ENCODE measurements at places on chromosomes 2 and 18.
A peak's percentile ranks its signal among the peaks of the same experiment; 100 is the strongest.

GRCh38 chr2:112142525-112143078 lies 4.4 kb downstream of the FBLN7 start:
- no peaks in the 10 kb centered on the region for H3K36me3 ChIP-seq
- no peak overlapping the region for H3K4me3 ChIP-seq
- no peaks in the 10 kb centered on the region for H3K27me3 ChIP-seq
- H3K27ac ChIP-seq: no peak overlapping the region
- DNase-seq: no peak
- peaks cover 5% of the 10 kb centered on the region for H3K4me1 ChIP-seq

DNA sequence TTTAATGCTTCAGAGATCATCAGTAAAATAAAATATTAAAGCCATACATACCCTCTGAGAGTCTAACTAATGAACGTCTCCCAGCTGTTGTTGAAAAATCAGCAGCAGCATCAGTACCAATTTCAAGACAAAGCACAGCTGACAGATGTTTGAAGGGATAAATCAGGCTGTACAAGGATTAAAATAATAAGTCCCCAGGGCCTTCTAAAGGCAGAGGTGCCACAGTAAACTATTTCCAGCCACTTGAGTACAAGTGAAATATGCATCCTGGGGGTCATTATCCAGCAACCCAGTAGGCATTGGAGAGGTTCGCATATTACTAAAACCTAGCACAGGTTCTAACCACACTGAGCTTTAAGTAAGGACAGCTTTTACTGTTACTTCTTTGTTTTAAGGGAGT lies 76.9 kb downstream of the NXPH2 start:
- no peak for DNase-seq
- no peak overlapping the region for H3K27ac ChIP-seq
- no peaks in the 10 kb centered on the region for H3K36me3 ChIP-seq
- no peaks in the 10 kb centered on the region for H3K4me1 ChIP-seq

DNA sequence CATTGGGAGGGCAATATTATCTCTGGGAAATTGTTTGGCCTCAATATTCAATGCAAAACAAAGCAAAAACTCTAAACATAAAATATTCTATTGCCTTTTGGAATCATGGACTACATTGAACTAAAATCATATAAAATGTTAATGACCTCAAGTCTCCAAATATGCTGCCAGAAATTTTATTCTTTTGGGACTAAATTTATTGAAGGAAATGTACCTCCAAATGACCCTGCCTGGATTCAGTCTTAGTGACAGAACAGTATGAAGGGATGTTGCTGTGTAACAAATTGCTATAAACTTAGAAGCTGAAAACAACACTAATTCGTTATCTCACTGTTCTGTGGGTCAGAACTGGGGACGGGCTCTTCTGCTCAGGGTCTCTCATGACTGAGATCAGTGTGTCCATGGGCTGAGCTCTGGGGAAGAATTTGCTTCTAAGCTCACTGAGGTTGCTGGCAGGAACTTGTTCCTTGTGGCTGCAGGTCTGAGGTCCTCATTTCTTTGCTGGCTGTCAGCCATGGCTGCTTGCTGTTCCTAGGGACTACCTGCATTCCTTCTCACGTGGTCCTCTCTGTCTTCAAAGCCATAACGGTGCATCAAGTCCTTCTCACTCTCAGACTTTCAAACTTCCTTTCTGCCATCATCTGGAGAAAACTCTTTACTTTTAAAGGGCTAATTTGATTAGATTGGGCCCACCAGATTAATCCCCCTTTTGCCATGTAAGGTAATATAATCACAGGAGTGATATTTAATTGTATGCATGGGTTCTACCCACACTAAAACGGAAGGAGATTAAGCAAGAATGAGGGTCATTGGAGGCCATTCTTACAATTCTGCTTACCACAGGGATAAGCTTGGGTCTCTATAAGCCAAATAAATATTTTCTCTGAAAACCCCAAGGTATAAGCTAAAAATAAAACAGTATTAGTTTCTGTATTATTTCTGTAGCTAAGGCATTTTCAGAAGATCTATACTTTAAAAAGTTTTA lies 149.0 kb downstream of the ADCYAP1 start:
- H3K27ac ChIP-seq: no peak overlapping the region
- no peaks in the 10 kb centered on the region for H3K36me3 ChIP-seq
- no peaks in the 10 kb centered on the region for H3K27me3 ChIP-seq
- DNase-seq: no peak
- H3K4me1 ChIP-seq: no peaks in the 10 kb centered on the region
- no peak overlapping the region for H3K4me3 ChIP-seq

GRCh38 chr2:102137138-102137537 lies 5.4 kb upstream of the IL1R1 start:
- no peaks in the 10 kb centered on the region for H3K27me3 ChIP-seq
- H3K27ac ChIP-seq: no peak overlapping the region
- no peak overlapping the region for H3K4me3 ChIP-seq
- no peaks in the 10 kb centered on the region for H3K4me1 ChIP-seq
- DNase-seq: no peak
- no peaks in the 10 kb centered on the region for H3K36me3 ChIP-seq

GRCh38 chr18:26976206-26976605 lies 110.7 kb upstream of the AQP4 start:
- H3K36me3 ChIP-seq: no peaks in the 10 kb centered on the region
- DNase-seq: no peak
- no peak overlapping the region for H3K4me3 ChIP-seq
- H3K27me3 ChIP-seq: no peaks in the 10 kb centered on the region
- no peak overlapping the region for H3K27ac ChIP-seq

- no peak overlapping the region for H3K27ac ChIP-seq
- no peak overlapping the region for H3K4me3 ChIP-seq
- DNase-seq: no peak
- H3K36me3 ChIP-seq: no peaks in the 10 kb centered on the region
- H3K27me3 ChIP-seq: no peaks in the 10 kb centered on the region
- no peaks in the 10 kb centered on the region for H3K4me1 ChIP-seq
Measured at GRCh38 chr2:163649080-163649479, 86.7 kb downstream of the FIGN start.

DNA sequence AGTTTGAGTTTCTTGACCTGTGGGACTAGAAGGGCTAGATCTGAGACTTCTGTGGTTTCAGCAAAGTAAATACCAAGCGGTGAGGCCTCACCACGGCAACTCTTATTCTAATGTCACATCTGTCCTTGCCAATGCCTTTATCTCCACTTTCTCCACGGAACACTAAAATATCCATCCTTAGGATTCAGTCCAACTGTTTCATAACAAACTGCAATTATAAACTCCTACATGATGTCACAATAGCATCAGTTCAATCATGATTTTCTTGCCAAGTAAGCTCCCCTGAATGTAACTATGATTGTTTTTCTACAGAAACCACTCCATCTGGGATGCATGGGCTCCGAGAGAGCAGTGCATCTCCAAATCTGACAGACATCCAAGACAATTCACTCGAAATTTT lies 79.6 kb downstream of the LRATD1 start:
- H3K4me3 ChIP-seq: no peak overlapping the region
- H3K27me3 ChIP-seq: no peaks in the 10 kb centered on the region
- H3K27ac ChIP-seq: no peak overlapping the region
- no peak for DNase-seq

DNA sequence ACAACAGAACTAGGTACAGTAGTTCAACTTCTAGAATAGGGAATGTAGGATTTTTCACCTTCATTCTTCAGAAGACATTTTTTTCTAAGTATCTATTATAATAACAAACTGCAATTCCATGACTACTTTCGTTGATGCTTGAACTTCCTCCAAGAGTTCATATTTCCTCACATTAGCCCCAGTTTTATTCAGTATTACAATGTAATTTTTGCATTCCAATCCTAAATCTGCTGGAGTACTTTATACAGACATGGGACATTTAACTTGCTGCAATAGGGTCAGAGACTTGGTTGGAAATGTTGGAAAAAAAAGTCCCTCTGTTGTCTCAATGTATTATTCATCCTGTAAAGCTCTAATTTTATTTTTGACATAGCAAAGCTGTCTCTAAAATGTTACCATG lies 19.6 kb upstream of the FTCDNL1 start:
- no peak for DNase-seq
- H3K27me3 ChIP-seq: no peaks in the 10 kb centered on the region
- no peak overlapping the region for H3K27ac ChIP-seq
- no peaks in the 10 kb centered on the region for H3K4me1 ChIP-seq

- no peaks in the 10 kb centered on the region for H3K36me3 ChIP-seq
- no peak overlapping the region for H3K27ac ChIP-seq
- no peak overlapping the region for H3K4me3 ChIP-seq
- no peaks in the 10 kb centered on the region for H3K27me3 ChIP-seq
- no peaks in the 10 kb centered on the region for H3K4me1 ChIP-seq
Measured at GRCh38 chr2:101204400-101205115, 48.1 kb upstream of the CNOT11 start.

DNA sequence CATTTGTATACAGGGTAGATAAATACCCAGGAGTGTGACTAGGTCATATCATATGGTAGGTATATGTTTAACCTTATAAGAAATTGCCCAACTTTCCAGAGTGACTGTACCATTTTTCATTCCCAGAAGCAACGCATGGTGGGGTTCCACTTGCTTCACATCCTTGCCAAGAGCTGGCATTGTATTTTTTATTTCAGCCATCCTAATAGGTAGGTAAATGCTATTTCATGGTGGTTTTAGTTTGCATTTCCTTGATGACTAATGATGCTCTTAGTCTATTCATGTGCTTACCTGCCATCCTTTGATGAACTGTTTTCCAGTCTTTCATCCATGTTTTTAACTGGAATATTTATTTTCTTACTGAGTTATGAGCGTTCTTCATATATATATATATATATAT lies 51.9 kb downstream of the MAP4K3 start:
- H3K27me3 ChIP-seq: no peaks in the 10 kb centered on the region
- DNase-seq: no peak
- H3K36me3 ChIP-seq: no peaks in the 10 kb centered on the region
- no peaks in the 10 kb centered on the region for H3K4me1 ChIP-seq
- no peak overlapping the region for H3K27ac ChIP-seq

GRCh38 chr2:26562811-26563645 lies 78.1 kb downstream of the CIB4 start:
- peak; percentile 60 for DNase-seq
- no peaks in the 10 kb centered on the region for H3K4me1 ChIP-seq
- H3K36me3 ChIP-seq: no peaks in the 10 kb centered on the region
- peak overlapping the region; percentile 59 for H3K4me3 ChIP-seq
